Renal cortical epithelial cell (primary cell): ENCODE measurements at places on chromosomes 4 and X. TPM values are rescaled to one million over a fixed set of nuclear protein-coding genes. Genes with fewer than 3 reads are reported as not detected.

- DNase-seq, result no peak
These were observed 17.7 kb downstream of the SMS start for GRCh38 chrX:21958187-21958586.

DNA sequence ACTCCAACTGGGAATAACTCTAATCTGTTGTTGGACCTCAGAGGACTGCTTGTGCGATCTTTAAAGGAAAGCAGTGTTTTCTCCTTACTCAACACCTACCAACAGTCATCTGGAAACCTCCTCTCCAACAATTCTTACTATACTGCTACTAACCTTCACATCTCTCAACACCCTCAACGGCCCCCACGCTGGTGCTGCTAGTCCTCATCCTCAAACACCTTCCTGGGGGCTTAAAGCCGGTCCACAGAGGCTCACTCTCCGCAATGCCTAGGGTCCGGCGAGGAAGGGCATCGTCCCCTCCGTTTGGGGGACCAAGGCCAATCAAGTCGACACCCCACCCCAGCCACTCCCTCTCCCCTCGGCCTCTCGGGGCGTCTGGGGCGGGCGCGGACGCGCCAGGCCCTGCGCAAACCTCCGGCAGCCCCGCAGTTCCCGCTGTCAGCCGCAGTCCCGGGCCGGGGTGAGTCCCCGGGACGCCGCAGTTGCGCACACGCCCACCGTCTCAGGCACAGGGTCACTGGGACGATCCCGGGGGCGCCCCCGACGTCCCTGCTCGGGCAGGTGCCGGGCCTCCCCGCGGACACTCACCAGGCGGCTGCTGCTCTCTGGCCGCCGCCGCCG lies 418 bp downstream of the TAB3 start:
- no peak for DNase-seq

AMOT gene
- total RNA-seq, result 9.0 and 31.7 TPM in 2 replicates

- no peak for DNase-seq
These were observed 8.3 kb downstream of the SPON2 start for GRCh38 chr4:1164040-1164439.

- DNase-seq, result no peak
These were observed 102.6 kb downstream of the SATL1 start for GRCh38 chrX:85140964-85141363.

DNA sequence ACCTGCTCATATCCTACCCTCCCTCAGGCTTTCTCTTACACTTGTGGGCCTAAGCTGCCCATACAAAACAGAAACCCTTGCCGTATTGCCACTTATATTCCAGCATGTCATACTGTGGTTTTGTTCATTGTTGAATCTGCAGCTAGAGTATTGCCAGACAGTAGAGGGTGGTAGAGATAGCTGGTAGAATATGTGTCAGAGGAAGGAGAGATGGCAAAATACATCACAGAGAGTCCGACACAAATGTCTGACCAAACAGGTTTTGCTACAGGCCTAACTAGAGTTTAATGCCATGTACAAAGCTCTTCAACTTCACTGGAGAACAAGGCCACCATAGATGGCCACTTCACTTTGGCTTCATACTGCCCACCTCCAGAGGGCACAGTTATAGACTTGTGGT lies 160.1 kb downstream of the EFHC2 start:
- peak; percentile 4 for DNase-seq

- no peak for DNase-seq
These were observed 25.5 kb upstream of the ZNF330 start for GRCh38 chr4:141195095-141195707.

GRCh38 chr4:128863312-128864075 lies 54.0 kb downstream of the JADE1 start:
- DNase-seq, result peak; percentile 62

DNA sequence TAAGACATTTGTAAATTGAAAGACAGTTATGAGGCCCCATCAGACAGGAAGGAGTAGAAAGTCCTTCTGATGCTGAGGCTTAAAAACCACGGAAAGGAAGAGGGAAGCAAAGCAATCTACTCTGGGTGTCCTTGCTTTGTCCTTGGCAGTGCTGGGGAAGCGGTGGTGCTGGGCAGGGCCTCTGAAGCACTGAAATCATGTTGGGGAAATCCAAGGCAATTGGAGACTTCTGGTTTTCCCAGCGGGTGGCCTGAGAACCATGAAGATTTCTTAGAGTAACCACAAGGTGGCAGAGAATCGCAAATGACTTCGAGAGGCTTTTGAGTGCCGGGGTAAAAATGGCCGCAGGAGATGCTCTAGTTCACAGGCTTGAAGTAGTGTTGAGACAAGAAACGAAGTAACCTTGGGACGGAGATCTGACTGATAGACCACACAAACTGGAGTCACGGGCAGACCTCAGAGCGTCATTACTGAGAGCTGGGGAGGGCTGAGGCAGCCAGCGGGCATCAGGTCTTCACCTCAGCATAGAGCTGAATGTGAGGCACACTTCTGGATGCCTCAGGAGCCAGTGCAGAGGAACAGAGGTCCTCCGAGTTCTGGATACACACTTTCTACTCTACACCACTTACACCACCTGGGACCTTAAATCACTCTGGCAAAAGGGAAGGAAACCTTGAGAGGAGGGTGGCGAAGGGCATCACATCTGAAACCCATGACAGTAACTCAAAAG lies 130.7 kb upstream of the GPRIN3 start:
- peak; percentile 61 for DNase-seq

- peak; percentile 74 for DNase-seq
These were observed 28.4 kb downstream of the ZNF185 start for GRCh38 chrX:152926279-152926678.

DNA sequence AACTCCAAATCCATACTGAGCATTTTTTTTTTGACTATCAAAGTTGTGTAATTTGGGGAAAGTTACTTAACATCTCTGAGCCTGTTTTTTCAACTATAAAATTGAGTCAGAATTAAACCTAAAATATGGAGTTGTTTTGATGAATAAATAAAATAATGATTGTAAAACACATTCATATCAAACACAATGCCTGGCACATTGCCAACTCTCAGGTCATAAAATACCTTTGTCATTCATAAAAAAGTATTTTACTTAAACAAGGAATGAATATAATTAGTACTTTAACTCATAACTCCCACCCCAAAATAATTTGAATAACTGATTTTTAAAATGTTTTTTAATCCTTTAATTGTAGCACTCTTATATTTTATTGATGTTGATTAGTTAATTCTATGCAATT lies 3.8 kb upstream of the GPR174 start:
- DNase-seq, result no peak

RNF128 gene
- 33.7 and 58.3 TPM in 2 replicates for total RNA-seq

- no peak for DNase-seq
These were observed 25.4 kb upstream of the HTRA3 start for GRCh38 chr4:8244001-8244757.

DNA sequence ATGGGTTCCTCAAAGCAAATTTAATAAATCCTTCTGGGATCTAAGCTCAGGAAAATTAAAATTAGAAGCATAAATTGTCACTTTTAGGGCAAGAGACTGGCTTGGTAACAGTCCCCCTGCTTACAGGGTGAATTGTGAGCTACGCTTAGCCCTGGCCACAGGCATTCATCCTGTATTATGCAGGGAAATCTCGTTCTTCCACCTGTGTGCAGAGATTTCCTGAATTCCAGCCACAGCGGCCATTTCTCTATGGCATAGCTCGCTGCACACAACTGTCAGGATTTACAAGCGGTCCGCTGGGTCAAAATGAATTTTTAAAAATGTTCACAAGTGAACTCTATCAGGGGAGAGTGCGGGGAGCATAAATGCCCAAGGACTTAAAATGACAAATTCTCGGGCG lies 111.9 kb downstream of the DCTD start:
- DNase-seq, result no peak

DNA sequence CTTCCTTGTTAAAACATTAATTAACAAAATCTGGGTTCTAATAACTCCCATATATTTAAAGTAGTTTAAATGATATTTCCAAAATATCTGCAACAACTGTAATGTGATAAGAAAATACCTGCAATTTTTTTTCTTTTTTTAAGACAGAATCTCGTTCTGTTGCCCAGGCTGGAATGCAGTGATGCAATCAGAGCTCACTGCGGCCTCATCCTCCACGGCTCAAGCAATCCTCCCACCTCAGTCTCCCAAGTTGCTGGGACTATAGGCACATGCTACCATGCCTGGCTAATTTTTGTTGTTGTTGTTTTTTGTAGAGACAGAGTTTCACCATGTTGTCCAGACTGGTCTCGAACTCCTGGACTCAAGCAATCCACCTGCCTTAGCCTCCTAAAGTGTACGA lies 45.7 kb upstream of the NSUN7 start:
- DNase-seq, result no peak

DNA sequence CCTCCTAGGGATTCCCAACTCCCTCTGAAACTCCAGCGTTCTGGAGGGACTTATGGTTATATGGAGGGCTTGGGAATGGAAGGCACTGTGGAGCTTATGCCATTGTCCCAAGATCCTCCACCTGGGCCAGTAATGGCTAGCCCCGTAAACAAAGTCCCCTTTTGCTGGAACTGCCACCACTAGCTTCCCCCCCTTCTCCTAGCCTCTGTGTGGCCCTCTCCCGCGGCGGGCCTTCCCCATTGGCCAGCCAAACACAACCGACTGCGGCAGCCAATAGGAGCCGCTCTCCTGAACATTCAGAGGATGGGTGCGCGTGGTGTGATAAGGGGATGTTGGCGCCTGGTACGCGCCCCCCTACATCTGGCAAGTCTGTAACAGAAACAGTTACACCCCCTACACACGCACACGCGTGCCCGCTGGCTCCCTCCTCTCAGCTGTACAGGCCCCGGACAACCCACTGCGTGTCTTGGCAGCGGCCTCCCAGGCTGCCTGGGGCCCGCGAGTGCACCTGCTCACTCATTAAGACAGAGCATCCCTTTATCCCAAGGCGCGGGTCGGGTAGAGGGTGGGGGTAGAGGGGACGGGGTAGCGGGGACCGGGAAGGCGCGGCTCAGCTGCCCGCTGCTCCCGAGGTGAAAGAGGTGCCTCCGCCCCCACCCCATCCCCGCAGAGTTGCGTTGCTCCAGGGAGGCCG lies 863 bp upstream of the RAB33A start:
- DNase-seq, result no peak

GRCh38 chr4:52372747-52373146 lies 286.4 kb downstream of the USP46 start:
- no peak for DNase-seq

- peak; percentile 3 for DNase-seq
These were observed 1411.2 kb downstream of the RAPGEF2 start for GRCh38 chr4:160514126-160514525.

- DNase-seq, result peak; percentile 1
These were observed at the start of gene ITM2A for GRCh38 chrX:79366873-79367749. ITM2A (minus strand) TSS chrX:79367334; CDS start chrX:79367215, 119 bp downstream.

DNA sequence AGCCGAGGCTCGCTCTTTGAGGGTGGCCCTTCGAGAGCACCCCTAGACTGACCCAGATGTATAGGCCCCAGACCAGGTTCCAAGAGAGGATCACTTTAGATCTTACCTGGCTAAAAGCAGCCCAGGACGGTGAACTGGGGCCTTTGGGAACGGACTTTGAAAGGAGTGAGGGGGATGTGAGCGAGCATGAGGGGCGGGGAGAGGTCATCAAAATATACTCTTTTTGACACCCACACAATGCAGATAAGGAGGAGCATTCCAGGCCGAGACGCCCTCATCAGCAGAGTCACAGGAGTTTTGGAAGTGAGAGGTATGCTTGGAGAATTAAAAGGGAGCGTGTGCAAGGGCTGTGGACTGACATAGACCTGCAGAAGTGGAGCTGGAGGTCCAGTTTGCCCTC lies 528 bp downstream of the NSDHL start:
- no peak for DNase-seq

- peak; percentile 65 for DNase-seq
These were observed 25.5 kb downstream of the SMIM14 start for GRCh38 chr4:39613093-39613656.

DNA sequence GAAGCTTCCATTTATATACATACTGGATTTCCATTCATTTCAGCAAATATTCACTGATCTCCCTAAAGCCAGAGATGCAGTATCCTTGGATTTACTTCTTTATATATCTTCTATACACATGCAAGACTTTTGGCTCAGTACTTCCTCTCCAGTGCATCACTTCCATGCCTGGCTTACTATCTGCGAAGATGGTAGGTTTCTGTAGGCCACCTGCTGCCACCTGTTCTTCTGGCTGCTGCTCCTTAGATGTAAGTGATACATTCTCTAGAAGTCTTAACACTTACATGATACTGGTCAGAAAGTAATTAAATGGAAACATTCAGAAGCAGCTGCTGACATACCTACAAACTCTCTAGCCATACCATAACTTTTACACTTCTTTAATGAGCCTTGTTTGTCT lies 48.9 kb downstream of the TBC1D9 start:
- DNase-seq, result no peak

DNA sequence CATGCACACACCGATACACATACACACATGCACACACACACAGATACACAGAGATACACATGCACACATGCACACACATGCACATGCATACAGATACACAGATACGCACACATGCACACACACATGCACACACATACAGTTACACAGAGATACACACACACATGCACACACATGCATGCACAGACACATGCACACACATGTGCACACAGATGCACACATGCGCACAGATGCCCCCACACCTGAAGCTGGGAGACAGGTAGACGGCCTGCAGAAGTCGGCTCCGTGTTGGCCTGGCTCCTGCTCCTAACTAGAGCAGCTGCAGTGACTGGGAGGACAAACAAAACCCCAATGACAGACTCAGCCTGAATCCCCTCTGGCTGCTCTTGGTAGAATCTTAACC lies 46.8 kb downstream of the PSAPL1 start:
- no peak for DNase-seq

- peak; percentile 13 for DNase-seq
These were observed 180.4 kb downstream of the MAML3 start for GRCh38 chr4:139973616-139974015.

GRCh38 chr4:123838474-123838873 lies 441.9 kb downstream of the SPRY1 start:
- DNase-seq, result no peak

DNA sequence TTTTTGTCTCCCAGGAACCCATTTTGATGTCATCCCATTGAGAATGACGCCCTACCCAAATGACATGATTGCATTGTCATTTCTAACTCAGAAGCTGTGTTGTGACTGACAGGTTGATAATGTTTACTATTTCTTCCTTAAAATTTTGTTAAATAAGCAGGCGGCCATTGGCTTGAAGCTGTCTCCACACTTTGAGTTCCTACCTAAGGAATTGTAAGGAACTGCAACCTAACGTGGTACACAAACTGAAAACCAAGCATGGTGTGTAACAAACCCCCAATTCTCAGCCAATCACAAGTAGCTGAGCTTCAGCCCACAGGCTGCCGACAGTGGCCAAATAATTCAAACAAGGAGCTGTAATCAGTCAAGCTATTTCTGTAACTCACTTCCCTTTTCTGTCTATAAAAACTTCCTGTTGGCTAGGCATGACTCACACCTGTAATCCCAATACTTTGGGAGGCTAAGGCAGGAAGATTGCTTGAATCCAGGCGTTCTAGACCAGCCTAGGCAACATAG lies 2.9 kb upstream of the MND1 start:
- peak; percentile 71 for DNase-seq

TCEAL8 gene
- 99.0 and 153 TPM in 2 replicates for total RNA-seq

ERVMER34-1 gene
- total RNA-seq, result 5.4 and 8.7 TPM in 2 replicates

- DNase-seq, result peak; percentile 49
These were observed 1.5 kb downstream of the IRF2 start for GRCh38 chr4:184472614-184473498.
